ENCODE measurements at places on chromosomes 11 and 22.

DNA sequence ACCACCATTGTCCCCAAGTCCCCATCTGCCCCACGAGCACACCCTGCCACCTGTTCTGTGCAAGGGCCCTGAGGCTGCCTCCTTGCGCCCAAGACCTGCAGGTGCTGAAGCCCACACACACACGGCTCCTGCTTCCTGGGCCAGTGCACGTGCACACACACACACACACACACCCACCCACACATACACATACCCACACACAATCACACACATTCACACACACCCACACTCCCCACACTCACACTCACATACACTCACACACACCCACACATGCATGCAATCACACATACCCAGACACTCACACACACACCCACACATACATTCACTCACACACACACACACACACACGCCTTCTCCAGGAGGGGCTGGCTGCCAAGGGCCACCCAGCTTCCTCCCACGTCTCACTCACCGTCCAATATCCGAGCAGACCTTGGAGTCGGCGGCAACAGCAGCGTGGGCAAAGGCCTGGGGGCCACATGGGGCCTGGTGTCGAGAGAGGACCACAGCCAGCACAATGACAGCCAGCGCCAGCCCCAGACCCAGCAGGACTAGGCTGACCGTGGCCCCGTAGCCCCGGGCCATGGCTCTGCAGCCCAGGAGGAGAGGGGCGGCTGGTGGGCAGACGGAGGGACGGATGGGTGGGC is 616 bp downstream of the GGT5 start:
- no peak for DNase-seq

DNA sequence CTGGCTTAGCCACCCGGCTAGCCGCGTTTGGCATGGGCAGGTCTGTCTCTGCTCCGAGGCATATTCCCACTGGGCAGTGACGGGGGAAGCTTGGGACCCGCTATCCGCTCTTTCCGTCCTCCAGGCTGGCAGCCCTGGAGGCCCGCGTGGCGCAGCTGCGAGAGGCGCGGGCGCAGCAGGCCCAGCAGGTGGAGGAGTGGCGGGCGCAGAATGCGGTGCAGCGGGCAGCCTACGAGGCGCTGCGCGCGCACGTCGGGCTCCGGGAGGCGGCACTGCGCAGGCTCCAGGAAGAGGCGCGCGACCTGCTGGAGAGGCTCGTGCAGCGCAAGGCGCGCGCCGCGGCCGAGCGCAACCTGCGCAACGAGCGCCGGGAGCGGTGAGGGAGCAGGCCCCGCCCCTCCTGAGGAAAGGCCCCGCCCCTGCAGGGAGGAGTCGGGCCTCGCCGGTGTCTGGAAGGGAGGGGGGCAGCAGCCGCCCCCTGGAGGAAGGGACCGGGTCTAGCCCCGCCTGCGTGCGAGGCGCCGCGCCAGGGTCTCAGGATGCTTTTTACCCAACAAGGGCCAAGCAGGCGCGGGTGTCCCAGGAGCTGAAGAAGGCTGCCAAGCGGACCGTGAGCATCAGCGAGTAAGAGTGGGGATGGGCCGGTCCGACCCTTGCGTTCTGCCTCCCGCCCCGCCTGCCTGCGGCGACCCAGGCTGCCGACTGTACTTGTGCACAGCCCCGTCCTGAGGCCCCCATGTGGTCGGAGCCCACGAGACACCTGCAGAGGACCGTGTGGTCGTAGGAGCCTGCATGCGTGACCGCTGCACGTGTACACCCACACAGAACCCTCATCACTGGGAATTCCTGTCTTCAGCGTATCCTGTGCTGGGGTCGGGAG is 7.9 kb downstream of the ATG16L2 start:
- DNase-seq, result peak; percentile 89

- no peak for DNase-seq
These were observed 133.7 kb upstream of the LDLRAD3 start for GRCh38 chr11:35810045-35810645.

DNA sequence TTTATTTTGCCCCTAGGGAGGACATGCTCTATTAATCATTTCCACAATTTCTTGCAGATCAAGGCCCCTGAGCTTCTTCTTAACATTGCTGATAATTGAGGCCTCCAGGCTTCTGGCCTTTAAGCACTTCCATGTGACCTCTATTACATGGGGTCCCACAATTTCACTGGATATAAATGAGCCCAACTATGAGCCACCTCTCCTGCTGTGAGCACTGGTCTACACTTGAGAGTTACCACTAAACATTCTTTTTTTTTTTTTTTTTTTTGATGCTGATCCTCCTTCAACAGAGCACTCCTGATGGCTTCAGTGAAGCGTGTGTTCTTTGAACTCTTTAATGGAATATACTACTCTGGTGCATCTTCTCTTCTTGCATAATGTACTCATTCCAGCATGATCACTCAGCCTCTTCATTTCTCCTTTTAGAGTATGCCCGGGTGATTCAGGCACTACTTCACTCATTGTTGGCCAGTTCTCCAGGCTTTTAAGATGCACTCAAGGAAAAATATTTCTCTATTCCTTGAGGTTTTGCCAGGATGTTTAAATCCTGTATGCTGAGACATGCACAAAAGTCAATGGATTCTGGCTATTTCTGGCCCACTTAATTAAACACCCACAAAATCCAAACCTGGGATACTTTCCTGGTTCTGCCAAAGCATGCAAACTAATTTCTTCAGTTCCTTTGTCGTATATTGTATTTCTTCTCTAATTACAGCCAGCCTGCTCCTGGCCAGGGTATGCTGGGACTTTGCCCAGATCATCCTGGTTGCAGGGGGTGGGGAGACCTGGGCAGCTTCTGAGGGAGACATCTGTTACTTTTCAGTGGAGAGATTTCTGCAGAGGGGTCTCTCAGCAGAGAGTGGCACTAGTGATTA is 257.8 kb upstream of the LUZP2 start:
- DNase-seq, result no peak

- no peak for DNase-seq
These were observed 11.3 kb upstream of the C11orf96 start for GRCh38 chr11:43930868-43931716.

DNA sequence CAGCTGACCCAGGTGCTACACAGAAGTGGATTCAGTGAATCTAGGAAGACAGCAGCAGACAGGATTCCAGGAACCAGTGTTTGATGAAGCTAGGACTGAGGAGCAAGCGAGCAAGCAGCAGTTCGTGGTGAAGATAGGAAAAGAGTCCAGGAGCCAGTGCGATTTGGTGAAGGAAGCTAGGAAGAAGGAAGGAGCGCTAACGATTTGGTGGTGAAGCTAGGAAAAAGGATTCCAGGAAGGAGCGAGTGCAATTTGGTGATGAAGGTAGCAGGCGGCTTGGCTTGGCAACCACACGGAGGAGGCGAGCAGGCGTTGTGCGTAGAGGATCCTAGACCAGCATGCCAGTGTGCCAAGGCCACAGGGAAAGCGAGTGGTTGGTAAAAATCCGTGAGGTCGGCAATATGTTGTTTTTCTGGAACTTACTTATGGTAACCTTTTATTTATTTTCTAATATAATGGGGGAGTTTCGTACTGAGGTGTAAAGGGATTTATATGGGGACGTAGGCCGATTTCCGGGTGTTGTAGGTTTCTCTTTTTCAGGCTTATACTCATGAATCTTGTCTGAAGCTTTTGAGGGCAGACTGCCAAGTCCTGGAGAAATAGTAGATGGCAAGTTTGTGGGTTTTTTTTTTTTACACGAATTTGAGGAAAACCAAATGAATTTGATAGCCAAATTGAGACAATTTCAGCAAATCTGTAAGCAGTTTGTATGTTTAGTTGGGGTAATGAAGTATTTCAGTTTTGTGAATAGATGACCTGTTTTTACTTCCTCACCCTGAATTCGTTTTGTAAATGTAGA is 1.7 kb downstream of the MALAT1 start:
- DNase-seq, result peak; percentile 53

- no peak for DNase-seq
These were observed 143.3 kb downstream of the GUCY1A2 start for GRCh38 chr11:106875013-106875412.

- DNase-seq, result no peak
These were observed 589.0 kb downstream of the OPCML start for GRCh38 chr11:132943357-132943705.

All from stimulated activated CD4-positive, alpha-beta T cell treated with anti-CD3 and anti-CD28 coated beads, Interleukin-4, amount 100 ng/mL, for 24 hours (primary cell).